Islet precursor cell (in vitro differentiated cells): ENCODE measurements at places on chromosomes 2 and 18.
A peak's percentile ranks its signal among the peaks of the same experiment; 100 is the strongest.

DNA sequence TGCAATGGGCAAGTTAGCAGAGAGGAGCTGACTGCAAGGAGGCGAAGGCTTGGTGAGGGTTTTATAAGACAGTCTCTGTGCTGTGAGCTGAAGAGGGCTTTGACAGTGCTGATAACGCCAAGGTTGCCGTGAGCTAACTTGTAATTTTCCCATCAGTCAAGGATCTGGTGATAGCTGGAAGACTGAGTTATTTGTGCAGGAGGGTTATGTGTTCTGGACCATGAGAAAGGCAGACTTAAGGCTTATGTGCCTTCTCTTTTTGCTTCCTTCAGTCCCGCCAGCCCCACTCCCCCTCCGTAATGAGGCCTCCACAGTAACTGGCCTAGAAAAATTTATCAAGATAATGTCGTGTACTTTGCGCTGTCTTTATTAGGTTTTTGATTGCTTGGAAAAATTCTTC, 94.6 kb downstream of the RTP5 start:
- peak; percentile 73 for DNase-seq

DNA sequence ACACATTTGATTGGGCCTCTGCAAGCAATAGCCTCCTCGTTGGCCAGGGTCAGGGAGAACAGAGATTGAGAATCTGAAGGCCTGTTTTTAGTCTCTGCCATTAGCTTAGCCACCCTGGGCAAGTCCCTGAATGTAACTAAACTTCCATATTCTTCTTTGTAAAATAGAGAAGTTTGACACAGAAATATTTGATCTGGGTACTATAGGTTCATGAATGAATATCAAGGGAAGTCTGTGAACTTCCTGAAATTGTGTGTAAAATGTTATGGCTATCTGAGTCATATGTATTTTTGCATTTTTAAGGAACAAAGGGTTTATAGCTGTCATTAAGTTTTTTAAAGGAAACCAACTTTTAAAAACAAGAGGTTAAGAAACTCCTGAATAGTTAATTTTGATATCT, 23.2 kb downstream of the RND3 start:
- DNase-seq = no peak

DNA sequence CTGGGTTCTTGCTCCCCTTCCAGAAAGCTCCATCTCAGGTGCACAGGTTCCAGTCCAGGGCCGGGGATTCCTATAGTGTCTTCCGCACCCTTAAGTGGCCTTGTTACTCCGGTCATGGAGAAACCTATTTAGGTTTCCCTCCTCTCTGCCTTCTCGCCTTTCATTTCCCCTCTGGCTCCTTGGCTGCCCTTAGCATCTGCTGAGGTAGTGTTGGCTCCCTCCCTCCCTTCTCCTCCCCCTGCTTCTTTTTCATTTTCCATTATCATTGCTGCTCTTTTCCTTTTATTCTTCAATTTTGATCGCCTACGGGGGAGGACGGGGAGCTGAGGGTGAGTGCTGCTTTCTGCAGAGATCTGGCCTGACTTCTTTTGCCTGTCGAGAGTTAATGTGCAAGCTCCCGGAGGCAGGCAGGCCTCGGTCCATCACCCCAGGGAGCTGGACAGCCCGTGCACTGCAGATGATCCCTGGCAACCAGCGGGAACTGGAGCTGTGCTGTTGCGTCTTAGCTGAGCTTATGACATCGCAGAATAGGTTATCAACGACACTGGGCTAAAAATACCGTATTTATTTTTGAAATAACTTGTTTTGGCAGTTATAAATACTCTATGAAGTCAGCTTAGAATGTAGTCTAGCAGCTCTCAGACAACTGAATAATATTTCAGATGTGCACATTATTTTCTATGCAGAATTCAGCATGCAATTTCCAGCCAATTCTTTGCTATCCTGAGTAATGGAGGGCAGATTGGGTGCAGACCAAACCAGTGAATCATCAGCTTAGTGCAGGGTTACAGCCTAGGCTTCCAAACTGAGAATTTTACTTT, 141.9 kb downstream of the SLC4A3 start:
- no peak for DNase-seq

DNA sequence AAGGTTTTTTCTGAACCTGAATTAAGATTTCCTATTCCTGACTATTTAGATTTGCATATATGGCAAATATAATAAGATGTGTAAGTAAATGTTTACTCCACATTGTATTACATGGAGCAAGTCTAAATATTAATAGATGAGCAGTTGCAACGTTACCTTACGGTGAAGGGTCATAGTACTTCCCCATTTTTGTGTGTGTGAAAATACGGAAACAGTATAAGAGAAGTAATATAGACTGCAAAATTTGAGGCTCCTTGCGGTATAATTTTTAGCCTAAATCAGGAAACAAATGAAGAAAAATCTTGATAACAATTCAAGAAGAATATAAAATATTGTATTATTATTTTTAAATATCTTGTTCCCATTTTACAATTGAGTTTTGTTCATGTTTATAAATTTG, 434.2 kb downstream of the GRB14 start:
- DNase-seq = no peak

DNA sequence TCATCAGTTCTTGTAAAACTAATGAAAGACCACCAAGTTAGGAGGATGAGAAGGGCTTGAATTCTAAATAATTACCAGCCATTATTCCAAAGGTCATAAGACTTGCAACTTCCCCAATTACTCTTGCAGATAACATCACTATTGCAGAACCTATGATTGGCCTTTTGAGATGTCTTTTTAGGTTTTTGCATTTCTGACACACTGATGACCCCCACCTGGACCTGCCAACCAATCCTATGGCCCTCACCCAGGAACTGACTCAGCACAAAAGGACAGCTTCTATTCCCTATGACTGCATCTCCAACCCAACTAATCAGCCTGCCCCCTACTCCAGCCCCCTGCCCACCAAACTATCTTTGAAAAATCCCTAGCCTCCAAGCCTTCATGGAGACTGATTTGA, 111.5 kb upstream of the COPS8 start:
- DNase-seq = peak; percentile 3

GRCh38 chr2:162478721-162479129, 134.8 kb downstream of the GCA start:
- no peak for DNase-seq

- no peak for DNase-seq
Measured at GRCh38 chr18:55013685-55014084, 54.4 kb upstream of the CCDC68 start.

- no peak for DNase-seq
Measured at GRCh38 chr2:234673961-234674759, 177.3 kb upstream of the ARL4C start.

DNA sequence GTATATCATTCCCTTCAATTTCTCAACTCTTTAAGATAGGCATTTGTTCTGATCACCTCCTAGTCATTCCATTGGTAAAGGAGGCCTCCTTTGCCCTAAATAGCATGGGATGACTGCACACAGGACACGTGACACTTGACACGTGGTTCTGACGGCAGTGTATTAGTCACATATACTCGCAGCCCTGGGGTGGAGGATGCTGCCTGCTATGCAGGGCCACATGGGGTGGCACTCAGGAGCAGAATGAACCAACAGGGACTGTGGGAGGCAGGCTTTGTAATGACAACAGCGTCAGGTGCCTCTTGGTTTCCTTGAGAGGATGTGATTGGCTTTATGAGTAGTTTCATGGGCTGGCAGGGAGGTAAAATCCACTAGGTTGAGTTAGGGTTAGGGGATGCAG, 9.3 kb upstream of the KCNS3 start:
- DNase-seq = no peak

DNA sequence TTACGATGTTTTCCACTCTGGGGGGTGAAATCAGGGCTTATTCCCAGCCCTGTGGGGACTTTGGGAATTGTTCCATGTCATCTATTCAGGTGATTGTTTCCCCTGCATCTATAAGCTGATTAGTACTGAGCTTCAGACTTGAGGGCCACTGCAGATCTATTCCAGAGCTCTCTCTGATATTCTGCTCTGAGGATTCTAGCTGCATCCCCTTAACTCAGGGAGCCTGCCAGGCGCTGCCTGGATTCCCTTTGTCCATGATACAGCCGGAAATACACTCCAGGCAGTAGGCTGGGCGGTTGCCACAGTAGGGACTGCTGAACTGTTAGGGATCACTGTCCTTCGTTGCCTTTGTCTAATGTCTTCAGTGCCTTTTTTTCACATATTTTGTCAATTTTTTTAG, 31.3 kb downstream of the PTRHD1 start:
- no peak for DNase-seq

GRCh38 chr2:203347375-203347774, 19.2 kb downstream of the ABI2 start:
- no peak for DNase-seq

DNA sequence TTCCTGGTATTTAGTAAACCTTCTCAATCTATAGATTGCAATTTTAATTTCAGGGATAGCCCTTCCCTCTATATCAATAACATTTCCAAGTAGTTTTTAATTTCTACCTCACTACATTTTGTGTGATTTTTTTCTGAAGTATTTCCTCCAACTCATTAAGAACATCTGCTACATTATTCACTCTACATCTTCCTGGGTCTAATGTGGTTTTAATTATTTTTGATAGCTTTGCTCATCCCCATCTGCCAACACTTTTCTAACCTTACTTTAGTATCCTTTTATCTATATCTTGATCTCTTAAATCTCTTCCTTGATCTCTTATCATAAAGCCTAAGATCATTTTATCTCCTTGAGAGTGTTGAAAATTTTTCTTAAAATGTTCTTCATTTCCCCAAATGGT, 278.3 kb upstream of the CYP26B1 start:
- DNase-seq = no peak

DNA sequence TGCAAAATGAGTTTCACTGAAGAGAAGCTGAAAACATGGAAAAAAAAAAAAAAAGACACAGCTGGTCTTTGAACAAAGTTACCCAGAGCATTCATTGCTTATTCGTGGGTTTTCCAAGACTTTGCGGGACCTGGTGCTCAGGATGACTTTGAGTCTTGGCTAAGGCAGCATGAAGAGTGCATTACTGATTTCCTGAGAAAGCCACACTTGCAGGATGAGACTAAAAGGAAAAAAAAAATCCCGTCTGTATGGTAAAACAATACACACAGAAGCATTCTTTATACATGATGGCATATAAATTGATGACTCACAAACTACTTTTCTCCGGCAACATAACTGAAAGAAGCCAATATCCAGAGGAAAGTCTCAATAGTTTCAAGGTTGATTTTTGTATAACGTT, 195.4 kb downstream of the SPP2 start:
- DNase-seq = peak; percentile 53

DNA sequence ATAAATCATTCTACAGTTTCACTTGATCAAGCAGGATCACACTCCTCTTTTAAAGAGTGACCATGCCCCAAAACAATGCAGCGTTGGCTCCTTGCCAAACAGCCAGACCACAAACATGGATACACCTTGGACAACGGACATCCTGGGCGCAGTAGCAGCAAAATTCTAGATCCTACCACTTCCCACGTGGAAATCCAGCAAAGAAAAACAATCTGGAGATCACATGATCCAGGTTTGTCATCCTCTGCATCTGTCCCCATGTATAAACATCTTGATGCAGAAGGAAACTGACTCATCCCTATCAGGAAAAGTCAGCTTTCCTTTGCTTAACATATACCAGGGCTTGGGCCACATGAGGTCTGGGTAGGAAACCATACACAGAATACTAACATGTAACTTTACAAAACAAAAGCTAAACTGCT, 53.1 kb downstream of the ZNF521 start:
- no peak for DNase-seq

- DNase-seq = no peak
Measured at GRCh38 chr2:219457784-219458369, 23.2 kb downstream of the SPEG start.

GRCh38 chr2:3434654-3435053, 55.2 kb downstream of the TRAPPC12 start:
- DNase-seq = no peak

- no peak for DNase-seq
Measured at GRCh38 chr2:1925928-1926327, 181.6 kb upstream of the PXDN start.

GRCh38 chr2:235095569-235095968, 143.8 kb downstream of the SH3BP4 start:
- DNase-seq = no peak

- DNase-seq = no peak
Measured at GRCh38 chr2:15633971-15634346, 42.3 kb downstream of the DDX1 start.

GRCh38 chr2:31067259-31067658, 71.0 kb downstream of the GALNT14 start:
- no peak for DNase-seq

DNA sequence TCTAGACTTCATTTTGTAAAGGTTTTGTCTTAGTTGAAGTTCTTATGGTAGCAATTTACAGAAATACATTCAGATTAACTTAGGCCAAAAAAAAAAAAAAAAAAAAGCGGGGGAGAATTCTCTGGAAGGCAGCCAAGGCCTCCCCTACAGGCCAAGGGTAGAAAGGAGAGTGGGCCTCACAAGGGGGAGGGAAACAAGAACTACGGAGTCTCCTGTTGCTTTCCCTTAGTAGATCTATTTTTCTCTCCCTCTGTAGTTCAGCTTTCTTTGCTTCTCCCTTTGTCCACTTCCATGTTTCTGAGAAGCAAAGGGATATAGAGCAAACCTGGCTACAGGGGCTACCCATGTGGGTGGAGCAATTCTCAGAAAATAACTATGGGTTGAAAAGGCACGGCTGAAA, 2.4 kb upstream of the STK11IP start:
- DNase-seq = no peak

- DNase-seq = no peak
Measured at GRCh38 chr2:238159071-238159539, 335 bp downstream of the ERFE start.

- DNase-seq = no peak
Measured at GRCh38 chr2:10395893-10396292, 52.2 kb downstream of the ODC1 start.

- DNase-seq = no peak
Measured at GRCh38 chr2:8368463-8368862, 313.4 kb upstream of the ID2 start.

- no peak for DNase-seq
Measured at GRCh38 chr2:6773694-6774044, 92.0 kb downstream of the CMPK2 start.

GRCh38 chr18:64090876-64091275, 58.0 kb downstream of the LINC00305 start:
- DNase-seq = no peak

GRCh38 chr2:150095361-150096095, 391.9 kb downstream of the RND3 start:
- DNase-seq = no peak

GRCh38 chr2:43228756-43229659, 2.6 kb upstream of the ZFP36L2 start:
- DNase-seq = no peak

DNA sequence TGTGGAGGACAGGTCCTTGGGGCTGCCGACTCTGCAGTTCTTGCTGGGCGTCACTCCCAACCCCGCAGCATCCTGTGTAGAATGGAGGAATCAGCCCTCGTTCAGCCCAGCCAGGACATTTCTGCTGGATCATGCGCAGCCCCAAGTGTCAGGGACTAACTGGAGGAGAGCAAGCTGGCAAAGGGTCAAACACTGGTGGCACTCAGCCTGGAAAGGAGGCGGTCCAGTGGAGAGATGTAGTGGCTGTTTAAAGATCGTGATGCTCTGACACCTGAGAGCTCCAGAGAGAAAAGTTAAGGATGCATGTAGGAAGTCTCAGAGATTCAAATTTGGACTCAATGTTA, 63.6 kb upstream of the SH3RF3 start:
- no peak for DNase-seq
